ENCODE measurements at places on chromosomes 6 and 20. TPM values are rescaled to one million over a fixed set of nuclear protein-coding genes. Genes with fewer than 3 reads are reported as not detected.

The AVP gene
- total RNA-seq = not detected

The NOTCH4 gene
- total RNA-seq = 0.70 TPM

The KCNG1 gene
- total RNA-seq = 28.1 TPM

The MC3R gene
- not detected for total RNA-seq

The CD40 gene
- total RNA-seq = 3.3 TPM

Data from pericardium fibroblast (primary cell).